AML-193 (cell line): ENCODE measurements at places on chromosomes 12 and 14.

DNA sequence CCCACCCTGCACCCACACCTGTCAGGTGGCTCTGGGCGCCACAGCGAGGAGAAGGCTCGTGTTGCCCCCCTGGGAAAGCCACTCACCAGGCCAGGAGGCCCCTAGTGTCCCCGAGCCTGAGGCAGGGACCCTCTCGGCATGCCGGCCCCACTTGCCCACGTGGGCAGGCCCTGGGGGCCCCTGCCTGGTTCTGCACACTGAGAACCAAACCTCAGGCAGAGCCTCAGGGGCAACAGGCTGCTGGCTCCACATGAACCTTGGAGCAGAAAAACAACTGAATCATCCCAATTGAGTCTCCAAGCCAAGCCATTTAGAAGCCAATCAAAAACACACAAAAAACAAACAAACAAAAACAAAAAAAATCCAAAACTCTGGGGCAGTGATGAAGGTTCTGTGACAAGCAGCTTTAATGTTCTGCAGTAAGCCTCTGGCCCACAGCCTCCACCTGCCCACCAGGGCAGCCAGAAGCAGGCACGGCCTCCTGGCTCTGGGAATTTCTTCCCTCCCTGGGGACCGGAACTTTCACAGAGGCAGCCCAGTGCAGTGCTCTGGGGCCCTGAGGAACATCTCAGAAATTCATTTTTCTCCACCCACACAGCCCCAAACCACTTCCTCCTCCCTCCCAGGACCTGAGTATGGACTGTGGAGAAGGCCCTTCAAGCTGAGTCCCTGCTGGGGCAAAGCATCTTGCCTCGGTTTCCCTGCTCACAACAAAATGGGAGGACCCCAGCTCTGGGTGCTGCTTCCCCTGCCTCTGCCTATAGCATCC, 90.2 kb downstream of the CHGA start:
- no peak for DNase-seq

GRCh38 chr12:28130625-28131598, 59.3 kb upstream of the CCDC91 start:
- DNase-seq: no peak

DNA sequence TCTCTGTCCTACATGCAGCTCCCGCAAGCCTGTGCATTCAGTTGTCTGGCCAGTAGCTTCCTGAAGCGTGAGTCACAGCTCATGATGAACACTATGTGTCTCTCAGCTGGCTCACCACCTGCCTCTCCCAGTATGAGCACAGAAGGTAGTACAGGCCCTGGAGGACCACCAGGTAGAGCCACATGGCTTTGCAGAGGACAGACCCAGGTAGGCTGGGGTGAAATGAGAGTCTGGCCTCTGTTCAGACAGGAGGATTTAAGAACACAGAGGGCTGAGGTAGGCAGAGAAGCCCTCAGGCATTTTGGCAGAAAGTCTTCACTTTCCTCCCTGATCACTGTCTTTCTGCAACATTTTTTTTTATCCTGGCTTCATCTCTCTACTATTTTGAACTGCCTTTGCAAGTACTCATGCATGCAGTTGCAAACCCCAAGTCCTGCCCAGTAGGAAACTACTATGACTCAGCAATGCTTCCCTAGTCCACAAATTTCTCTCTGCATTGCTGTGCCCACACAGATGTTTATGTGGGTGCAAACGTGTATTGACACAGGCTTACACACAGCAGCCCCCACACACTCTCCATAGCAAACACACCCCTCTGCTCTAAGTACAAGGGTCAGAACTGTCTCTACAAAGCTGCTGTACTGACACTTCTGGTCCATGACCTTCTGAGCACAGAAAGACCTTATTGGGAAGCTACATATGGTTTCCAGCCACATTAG, 7.2 kb upstream of the SDR9C7 start:
- DNase-seq: peak; percentile 49

DNA sequence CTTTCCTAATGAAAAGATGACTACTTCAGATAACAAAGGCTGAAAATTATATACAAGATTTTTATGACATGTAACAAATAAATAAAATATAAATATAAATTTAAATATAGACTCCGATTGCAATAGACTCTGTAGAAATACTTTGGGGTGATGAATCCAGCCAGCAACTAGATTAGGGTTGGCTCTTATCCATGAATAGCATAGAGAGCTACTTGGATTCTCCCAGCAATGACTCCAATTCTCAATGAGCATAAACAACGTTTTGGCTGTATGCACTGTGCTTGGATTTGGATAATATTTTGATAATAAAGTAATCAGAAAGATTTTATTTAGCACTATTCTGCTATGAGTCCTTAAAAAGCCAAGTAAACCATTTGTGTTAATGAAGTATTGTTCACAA, 58.0 kb upstream of the LRFN5 start:
- no peak for DNase-seq

DNA sequence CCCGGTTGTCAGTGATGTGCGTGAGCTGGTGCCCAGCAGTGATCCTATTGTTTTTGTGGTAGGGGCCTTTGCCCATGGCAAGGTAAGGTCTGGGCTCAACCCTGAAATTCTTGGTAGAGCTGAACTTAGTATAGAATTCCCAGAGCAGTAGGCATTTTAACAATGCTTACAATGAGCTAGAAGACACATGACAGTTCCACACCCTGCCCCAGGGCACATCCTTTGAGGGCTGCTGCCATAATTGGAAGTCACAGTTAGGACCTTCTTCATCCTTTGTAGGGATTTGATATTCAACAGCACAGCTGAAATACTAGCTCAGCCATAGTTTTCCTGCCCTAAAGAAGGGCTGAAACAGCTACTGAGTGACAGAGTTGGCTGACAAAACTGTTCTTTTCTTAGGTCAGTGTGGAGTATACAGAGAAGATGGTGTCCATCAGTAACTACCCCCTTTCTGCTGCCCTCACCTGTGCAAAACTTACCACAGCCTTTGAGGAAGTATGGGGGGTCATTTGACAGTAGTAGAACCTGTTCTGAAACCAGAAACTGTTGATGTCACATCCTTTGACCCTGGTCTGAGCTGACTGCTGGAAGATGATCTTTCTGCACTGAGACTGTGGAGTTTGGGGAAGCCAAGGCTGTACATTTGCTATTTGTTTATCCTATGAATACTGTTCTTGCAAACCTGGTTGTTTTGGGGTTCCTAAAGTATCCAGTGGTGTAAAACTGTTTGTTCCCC, 4.8 kb downstream of the EMG1 start:
- no peak for DNase-seq

- no peak for DNase-seq
Observed at GRCh38 chr12:29739279-29739991, 44.3 kb downstream of the TMTC1 start.

DNA sequence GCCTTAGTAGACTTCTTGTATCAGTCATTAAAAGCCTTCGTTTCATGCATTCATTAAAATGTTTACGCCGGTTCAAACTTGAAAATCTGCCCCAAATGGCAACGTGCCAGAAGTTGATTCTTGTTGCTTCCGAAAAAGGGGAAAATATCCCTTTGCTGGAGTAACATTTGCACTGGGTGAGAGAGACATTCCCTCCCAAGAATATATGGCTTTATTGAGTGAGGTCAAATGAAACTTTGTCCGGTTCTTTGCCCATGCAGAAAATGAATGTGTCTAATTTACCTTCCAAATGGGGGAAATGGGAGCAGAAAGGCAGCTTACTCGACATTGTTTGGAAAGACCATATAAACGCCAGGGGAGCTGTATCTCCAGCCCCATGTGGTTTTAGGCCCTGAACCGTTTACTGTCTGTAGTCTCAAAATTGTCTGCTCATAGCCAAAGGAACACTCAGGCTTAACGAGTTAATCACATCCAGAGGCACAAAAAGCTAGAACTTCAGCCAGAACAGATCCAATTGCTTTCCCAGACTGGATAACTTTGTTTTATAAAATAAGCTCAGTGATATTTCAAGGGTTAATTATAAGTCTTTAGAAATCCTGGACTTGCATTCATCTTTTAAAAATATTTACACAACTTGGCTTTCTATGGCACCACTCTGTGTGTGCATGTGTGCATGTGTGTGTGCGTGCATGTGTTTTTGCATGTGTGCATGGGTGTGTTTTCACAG, 2.9 kb upstream of the EMP1 start:
- DNase-seq: no peak

GRCh38 chr12:113838896-113839295, 127.2 kb downstream of the RBM19 start:
- DNase-seq: no peak

GRCh38 chr12:4118017-4118510, 155.5 kb upstream of the CCND2 start:
- peak; percentile 68 for DNase-seq

DNA sequence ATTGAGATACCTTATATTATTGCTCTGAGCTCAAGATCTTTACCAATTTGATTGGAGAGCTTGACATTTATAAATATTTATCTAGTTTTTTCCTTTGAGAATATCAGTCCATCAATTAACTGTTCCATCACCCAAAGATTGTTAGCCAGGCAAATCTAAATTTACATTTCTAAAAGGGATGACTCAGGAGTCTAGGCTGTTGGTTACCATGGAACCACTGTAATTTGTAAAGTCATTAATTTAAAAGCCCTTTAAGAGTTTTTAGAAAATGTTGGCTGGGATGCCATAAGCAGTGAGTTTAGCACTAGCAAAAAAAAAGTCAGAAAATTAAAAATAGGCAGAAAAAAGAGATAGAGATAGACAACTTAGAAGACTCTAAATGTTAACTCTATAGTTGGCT, 19.5 kb upstream of the SERPINA1 start:
- no peak for DNase-seq

DNA sequence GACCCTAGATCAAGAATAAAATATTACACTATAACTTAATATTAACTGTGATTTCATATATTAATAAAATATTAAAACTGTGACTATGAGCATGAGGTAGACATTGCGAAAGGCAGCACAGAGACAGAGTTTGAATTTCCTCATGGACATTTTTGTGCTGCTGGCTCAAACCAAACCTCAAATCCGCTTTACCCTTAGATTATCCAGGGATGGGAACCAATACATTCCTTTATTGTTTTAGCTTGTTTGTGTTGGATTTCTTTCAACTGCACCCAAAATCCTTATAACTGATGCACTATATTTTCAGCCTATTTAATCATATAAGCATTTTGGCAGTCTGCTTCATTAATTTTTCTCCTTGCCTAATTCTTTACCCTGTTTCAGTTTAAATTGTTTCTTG, 436.7 kb downstream of the ATP23 start:
- no peak for DNase-seq

- no peak for DNase-seq
Observed at GRCh38 chr12:67989184-67989920, at the start of gene IFNG-AS1. TSS of gene IFNG-AS1 (plus strand) at chr12:67989447.

DNA sequence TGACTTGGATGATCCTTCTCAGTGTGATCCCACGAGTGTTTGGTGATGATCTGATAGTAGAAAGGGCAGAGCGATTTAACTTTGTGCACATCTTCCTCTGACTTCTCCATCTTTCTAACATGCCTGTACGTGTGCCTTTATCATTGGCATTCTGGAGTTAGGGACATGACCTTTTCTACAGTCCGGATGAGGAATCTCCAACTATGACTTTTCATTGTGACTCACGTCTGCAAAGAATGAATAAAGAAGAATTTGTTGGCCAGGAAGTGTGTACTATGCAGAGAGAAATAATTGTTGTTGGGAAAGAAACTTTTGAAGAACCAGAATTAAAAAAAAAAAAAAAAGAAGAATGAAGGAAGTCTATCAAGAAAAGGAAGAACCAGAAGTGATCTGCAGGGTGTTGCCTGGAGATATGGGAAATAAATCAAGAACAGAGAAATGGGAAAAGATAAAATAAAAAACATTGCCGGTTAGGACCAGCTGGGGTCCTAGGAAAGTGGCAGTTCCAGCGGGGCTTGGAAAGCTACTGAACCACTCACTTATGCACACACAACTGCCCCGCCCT, 25.3 kb downstream of the PPFIBP1 start:
- peak; percentile 16 for DNase-seq

GRCh38 chr12:112108202-112109079, at the start of gene NAA25:
TSS of gene NAA25 (minus strand) at chr12:112108783. CDS start at chr12:112108773, 10 bp downstream.
- peak; percentile 64 for DNase-seq

DNA sequence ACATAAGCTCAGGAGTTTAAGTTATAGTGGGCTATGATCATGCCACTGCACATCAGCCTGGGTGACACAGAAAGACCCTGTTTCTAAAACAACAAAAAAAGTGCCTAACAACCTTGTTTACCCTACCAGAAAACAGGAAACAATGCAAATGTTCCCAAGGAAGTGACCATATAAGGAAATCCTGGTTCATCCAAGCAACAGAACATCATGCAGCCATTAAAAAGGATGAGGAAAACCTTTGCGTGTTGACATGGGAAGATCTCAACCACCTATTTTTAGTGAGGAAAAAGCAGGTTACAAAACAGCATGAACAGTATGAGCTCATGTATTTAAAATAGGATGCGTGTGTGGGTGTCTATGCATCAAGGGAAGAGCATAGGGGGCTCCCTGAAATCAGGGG, 13.7 kb downstream of the HRK start:
- no peak for DNase-seq

- DNase-seq: no peak
Observed at GRCh38 chr12:97767347-97767746, 304.7 kb downstream of the RMST start.

DNA sequence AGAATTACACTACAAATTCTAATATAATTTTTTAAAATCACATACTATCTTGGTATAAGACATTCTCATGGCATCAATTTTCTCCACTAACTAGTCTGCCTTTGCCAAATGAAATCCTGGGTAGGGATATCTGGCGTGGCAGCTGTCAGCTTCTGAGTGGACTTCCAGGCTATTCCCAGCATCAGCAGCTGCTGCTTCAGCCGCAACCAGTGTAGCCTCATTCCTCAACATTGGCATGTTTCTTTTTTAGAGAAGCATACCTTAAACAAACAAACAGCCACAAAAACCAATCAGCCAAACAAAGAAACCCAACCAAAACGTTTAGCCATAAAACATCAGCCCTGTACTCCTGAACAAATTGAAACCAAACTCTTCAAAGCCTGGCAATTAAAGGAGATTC, 235.8 kb downstream of the SSPN start:
- no peak for DNase-seq

DNA sequence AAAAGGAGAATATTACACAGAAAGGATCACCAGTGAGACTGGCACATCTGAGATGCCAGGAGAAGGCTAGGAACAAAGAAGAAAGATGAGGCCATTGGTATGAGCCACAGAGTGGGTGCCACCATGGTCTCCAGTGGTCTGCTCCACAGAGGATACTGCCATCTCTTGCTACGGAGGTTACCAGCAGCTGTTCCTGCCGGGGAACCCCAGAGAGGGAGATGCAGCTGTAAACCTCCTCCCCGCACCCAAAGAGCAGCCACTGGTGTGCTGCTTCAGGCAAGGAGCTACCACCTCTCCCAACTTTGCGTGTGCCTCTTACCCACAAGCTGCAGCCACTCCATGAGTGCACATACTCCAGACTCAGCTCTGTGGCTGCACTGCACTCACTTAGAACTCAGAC, 201.5 kb upstream of the RTL1 start:
- DNase-seq: no peak

DNA sequence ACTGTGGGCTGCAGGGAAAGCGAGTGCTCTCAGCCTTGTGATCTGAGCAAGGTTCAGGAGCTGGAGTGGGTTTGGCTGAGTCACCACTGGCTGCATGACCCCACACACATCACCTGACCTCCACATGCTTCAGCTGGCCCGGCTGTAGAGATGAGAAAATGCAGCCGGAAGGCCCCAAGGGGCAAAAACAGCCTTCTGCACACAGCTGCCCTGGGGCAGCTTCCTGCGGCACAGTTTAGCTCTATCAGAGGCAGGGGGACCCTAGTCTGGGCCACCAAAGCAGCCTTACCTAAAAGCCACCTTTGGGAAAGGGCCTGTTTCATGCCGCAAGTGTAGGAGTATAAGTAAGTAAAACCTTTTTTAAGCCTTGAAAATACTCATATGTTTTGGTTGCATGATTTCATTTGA, 123.3 kb downstream of the SSPN start:
- DNase-seq: no peak

GRCh38 chr12:120266180-120266870, 795 bp upstream of the PXN start:
- DNase-seq: no peak
